ENCODE measurements at places on chromosomes 2 and 18.
A peak's percentile ranks its signal among the peaks of the same experiment; 100 is the strongest.

DNA sequence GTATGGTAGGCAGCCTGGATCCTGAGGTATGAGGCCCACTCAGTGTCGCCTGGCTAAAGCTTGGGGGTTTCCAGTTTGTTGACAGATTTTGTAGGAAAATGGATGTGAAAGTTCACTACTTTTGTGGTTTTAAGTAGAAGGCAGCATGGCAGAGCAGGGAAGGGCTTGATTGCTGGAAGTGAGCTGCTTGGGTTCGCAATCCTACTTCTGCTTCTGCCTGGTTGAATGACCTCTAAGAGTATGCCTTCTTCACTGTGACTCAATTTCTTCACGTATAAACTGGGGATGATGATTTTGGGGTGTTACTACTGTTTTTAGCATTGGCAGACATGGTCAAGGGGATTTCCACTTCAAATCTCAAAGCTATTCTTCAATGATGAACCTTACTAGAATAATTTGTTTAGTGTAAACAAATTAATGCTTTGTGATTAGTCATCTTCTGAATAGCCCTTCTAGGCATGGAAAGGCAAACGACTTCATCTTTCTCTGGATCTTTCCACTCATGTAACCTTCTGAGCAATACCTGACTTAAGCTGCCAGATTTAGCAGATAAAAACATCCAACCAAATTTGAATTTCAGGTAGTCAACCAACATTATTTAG is 13.2 kb downstream of the BMP10 start:
- DNase-seq: no peak

- DNase-seq: no peak
Observed at GRCh38 chr18:45569566-45570275, 45.6 kb upstream of the SLC14A2 start.

GRCh38 chr18:55382277-55382805 is 205.7 kb downstream of the TCF4 start:
- no peak for DNase-seq

DNA sequence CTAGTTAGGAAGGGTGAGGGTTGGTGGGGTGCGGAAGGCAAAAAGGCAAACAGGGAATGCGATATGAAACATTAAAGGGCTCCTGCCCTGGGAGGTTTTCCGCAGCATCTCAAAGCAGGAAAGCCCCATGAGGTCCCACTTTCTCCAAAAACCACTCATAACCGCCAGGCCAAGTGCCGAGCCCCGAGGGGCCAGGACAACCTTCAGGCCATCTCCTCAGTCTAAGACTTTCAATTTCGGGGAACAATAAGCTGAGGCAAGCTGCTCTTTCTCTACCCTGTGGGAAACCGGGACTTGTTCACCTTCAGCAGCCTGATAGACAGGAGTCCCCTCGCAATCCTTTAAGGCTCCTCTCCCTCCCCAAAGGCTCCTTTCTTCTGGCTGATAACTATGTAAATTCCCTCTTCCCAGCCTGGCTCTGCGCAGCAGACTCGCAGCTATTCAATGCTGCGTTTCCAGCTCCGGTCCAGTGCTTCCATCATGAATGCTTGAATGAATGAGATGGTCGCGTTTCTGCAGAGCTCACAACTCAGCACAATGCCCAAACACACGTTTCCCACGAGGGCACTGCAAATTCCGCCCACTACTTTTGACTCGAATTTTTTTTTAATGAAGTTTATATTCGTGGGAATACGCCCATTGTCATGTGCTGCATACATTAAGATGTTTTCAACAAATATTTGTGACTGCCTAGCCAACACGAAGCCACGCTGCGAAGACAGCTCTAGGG is 1.4 kb downstream of the LAMA1 start:
- DNase-seq: no peak

DNA sequence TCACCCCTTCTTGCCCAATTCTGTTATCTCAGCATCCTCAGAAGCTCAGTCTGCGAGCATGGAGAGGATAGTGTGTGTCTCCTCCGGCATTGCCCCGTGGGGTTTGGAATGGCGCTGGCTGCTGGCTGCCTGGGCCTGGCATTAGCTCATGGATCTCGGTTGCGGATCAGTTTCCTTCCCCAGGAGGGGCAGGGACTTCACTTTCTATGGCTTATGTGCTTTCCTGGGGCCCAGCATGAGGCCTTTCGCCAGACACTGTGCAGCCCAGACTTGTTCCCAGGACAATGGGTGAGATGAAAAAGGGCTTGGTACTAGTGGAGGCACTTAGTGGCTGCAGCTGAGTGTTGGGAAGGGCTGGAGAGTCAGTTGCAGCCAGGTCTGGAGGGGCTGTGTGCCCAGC is 143.3 kb downstream of the GLI2 start:
- no peak for DNase-seq

DNA sequence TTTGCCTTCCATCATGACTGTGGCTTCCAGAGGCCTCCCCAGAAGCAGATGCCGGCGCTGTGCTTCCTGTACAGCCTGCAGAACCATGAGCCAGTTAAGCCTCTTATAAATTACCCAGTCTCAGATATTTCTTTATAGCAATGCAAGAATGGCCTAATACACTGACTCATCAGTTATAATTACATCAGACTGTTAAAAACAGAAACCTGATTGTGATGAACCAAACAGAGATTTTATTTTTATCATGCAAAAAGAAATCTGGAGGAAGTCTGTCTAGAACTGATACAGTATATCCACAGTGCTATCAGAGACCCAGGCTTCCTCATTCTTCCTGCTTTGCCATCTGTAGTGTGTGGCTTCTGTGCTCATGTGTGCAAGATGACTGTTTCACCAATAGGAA is 93.4 kb upstream of the MEX3C start:
- no peak for DNase-seq

DNA sequence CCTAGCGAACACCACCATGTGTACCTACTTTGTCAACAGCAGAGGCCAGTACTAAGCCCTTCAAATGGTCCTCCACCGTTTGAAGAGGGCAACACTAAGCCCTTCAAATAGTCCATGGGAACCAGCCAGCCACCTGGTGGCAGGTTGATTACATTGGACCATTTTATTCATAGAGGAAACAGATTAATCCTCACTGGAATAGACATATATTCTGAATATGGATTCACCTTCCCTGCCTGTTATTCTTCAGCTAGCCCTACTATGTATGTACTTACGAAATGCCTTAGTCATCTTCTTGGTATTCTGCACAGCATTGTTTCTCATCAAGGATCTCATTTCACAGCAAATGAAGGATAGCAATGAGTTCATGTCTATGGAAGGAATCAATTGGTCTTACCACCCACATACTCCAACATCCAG is 10.0 kb upstream of the ZNF396 start:
- DNase-seq: no peak

DNA sequence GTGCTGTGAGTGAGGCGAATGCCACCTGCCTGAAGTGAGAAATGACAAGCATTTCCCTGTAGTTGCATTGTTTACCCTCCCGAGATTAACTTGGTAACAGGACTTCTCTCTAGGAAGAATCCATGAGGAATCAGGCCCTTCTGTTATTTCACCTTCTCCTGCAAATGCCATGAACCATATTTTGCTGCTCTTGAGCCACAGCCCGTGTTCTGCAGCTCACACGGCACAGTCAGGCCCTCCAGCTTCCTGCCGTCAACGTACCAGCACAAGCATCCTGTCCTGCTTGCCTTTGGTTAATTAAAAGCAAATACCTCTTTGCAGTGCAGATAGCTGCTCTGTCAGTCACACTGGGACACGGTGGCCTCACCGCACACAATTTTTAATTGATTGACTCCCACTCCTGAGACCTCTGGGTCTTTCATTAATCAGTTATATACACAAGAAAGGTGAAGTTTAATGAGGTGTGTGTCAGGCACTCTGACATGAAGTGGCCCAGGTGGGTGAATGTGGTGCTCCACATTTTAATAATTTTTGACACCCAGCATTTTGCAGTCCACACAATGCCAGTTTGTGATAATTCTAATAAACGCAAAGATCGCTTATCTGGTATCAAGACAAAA is 95.3 kb upstream of the ASB18 start:
- DNase-seq: no peak

- DNase-seq: no peak
Observed at GRCh38 chr2:151826737-151827157, 1.5 kb downstream of the ARL5A start.

DNA sequence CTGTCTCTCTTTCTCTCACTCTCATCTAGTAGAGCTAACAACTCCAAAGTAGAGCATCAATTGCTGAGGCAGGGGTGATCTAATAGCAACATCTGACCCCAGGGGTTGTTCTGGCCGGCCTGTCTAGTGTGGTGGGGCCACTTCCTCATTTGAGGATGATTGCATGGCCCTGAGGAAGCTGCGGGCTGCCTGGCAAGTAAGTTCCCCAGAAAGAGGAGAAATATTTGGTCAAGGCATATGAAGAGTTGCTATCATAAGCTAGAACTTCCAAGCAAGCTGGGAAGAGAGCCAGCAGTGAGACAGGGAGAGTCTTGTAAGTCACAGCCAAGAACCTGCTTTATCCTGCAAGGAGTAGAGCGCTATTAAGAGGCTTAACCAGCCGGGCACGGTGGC is 50.8 kb upstream of the TMEM87B start:
- DNase-seq: peak; percentile 30

DNA sequence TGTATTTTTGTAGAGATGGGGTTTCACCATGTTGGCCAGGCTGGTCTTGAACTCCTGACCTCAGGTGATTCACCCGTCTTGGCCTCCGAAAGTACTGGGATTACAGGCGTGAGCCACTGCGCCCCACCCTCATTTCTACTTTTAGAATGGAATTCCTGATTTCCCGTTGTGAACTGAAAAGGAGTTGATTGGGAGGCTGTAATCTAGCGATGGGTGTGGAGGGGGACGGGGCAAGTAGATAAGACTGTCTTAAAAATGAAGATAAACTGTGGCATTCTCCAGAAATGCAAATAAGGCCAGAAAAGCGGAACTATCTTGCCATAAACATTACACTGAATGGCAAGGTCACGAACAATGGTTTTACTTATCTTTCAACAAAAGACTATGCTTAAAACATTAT is 135.4 kb downstream of the TRIB2 start:
- no peak for DNase-seq

DNA sequence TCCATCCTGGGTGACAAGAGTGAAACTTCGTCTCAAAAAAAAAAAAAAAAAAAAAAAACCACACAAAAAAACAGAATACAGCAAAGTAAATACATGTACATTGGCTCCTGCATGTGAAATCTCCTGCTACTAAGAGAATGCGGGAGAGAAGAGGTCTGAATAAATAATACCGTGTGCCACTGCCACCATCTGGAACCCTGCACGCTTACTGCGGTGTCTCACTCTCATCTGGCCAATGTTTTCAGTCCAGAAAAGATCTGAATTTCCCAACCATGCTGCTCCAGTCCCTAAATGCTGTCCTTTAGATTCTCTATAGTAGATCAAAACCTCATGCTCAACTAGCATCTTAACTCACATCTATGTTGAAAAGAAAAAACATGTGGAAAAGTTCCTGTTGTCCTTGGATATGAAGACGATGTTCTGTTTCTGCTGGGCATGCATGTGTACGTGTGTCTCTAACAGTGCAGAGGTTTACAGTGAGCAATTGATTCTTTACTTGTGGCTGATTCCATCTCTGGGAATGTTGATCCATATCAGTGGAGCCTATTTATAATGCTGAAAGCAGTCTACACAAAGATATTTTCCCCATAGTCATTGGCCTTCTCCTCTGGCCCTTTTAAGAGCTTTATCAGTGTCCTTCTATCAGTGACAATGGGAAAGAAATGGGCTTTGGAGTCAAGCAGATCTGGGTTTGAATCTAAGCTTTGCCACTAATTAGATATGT is 11.9 kb downstream of the STON1 start:
- DNase-seq: no peak

- no peak for DNase-seq
Observed at GRCh38 chr2:215787025-215787424, 226.3 kb downstream of the MREG start.

- no peak for DNase-seq
Observed at GRCh38 chr2:235639885-235640284, 146.0 kb downstream of the AGAP1 start.

DNA sequence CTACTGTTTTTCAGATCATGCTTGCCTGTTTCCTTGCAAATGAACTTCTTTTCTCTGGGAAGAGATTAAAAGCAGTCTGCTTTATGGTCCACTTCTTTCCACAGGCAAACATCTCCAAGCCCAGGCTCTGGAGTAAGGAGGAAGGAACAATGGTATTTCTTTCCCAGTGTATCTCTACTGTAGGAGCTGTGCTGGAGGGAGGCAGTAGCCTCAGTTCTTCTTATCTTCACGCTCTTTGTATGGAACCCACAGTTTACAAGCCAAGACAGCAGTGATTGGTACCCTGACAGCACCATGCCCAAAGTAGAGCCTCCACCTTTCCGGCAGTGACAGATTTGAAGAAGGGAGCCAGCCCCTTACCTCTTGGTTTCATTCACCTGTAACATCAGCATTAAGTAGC is 35.2 kb downstream of the SPOPL start:
- DNase-seq: no peak

Measured in GM13977 (cell line).